CD4-positive, alpha-beta memory T cell (primary cell): ENCODE measurements at places on chromosomes 4 and X.

GRCh38 chrX:153970357-153971123 lies 1.1 kb downstream of the HCFC1 start:
- peaks cover 52% of the 10 kb centered on the region for H3K4me1 ChIP-seq
- no peaks in the 10 kb centered on the region for H3K27me3 ChIP-seq
- H3K4me3 ChIP-seq, result peak overlapping the region; percentile 36
- peak overlapping the region; percentile 99 for H3K27ac ChIP-seq
- H3K36me3 ChIP-seq, result no peaks in the 10 kb centered on the region

DNA sequence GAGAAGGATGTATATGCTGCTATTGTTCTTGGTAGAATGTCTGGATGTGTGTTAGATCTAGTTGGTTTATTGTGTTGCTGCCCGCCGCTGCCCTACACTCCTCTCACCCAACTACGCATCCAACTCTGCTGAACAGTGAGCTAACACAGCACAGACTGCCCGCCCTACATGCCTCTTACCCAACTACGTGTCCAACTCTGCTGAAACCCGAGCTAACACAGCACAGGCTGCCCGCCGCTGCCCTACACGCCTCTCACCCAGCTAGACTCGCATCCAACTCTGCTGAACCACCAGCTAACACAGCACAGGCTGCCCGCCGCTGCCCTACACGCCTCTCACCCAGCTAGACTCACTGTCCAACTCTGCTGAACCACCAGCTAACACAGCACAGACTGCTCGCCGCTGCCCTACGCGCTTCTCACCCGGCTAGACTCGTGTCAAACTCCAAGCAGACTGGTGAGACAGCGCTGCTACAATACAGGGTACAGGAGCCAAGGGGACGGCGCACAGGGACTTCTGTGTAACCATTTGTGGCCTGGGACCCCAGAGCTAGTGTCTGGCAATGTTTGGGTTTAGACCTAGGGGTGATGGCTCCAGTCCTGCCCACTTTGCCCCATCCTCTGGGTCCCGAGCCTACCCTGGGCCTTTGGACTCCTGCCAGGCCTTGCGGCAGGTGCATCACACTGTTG lies 11.6 kb upstream of the CTBP1 start:
- no peak for DNase-seq
- H3K27ac ChIP-seq, result no peak overlapping the region
- no peak overlapping the region for H3K4me3 ChIP-seq
- H3K4me1 ChIP-seq, result peaks cover 2% of the 10 kb centered on the region
- no peaks in the 10 kb centered on the region for H3K27me3 ChIP-seq

DNA sequence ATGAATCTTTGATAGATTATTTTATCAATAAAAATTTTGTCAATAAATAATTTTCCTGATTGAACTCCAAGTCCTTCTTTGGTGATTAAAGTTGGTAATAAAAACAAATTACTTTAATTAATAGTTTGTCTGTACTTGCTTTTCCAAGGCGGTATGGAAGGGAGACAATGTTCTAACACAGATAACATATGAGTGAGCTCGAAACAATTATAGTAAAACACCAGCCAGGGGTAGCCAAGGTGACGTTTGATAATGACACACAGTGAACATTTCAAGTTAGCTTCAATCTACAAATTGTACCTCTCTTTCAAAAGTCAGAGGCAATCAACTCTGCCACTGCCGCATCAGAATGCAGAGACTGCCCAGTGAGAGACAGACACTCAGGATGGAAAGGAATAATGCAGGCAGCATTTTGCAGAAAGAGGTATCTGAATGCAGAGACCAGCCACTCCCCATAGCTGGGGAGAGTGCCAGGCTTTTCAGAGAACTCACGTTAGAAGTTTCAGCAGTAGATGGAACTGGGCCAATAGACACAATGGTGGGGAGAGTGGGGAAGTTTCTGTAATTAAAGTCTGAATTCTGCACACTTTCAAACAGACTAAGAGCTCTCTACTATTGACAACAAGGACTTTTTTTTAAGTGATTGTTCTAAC lies 18.1 kb upstream of the ATOH1 start:
- no peak for DNase-seq
- H3K27ac ChIP-seq, result no peak overlapping the region
- no peaks in the 10 kb centered on the region for H3K4me1 ChIP-seq
- H3K36me3 ChIP-seq, result no peaks in the 10 kb centered on the region

- no peaks in the 10 kb centered on the region for H3K27me3 ChIP-seq
- DNase-seq, result no peak
- no peaks in the 10 kb centered on the region for H3K36me3 ChIP-seq
Measured at GRCh38 chrX:9352243-9352642, 112.6 kb upstream of the TBL1X start.

- no peaks in the 10 kb centered on the region for H3K4me1 ChIP-seq
- H3K4me3 ChIP-seq, result no peak overlapping the region
- no peaks in the 10 kb centered on the region for H3K27me3 ChIP-seq
- DNase-seq, result no peak
Measured at GRCh38 chrX:50726296-50726695, 87.7 kb downstream of the SHROOM4 start.

DNA sequence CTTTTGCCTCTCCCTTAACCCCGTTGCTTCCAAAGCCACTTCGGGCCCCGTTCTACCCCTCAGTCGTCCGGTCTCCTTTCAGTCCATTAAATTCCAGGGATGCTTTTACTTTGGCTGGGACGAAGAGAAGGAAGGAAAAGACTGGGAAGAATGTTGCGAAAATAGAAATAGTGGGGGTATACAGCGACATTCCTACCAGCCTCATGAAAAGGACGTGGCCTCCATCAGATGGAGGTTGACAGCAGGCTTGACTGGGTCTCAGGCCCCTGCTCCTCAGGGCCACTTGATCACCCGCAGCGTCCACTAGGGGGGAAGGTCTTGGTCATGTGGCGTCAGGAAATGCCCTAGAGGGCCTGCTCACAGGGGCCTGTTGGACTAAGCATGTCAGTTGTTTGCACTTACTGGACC lies 657 bp upstream of the ANKRD50 start:
- DNase-seq, result no peak
- peaks cover 4% of the 10 kb centered on the region for H3K27me3 ChIP-seq
- H3K36me3 ChIP-seq, result no peaks in the 10 kb centered on the region
- H3K4me3 ChIP-seq, result no peak overlapping the region
- H3K27ac ChIP-seq, result peak overlapping the region; percentile 15

GRCh38 chr4:11480683-11481082 lies 52.0 kb upstream of the HS3ST1 start:
- DNase-seq, result peak; percentile 10
- no peaks in the 10 kb centered on the region for H3K27me3 ChIP-seq
- no peaks in the 10 kb centered on the region for H3K36me3 ChIP-seq
- H3K27ac ChIP-seq, result no peak overlapping the region
- H3K4me1 ChIP-seq, result peaks cover 14% of the 10 kb centered on the region

DNA sequence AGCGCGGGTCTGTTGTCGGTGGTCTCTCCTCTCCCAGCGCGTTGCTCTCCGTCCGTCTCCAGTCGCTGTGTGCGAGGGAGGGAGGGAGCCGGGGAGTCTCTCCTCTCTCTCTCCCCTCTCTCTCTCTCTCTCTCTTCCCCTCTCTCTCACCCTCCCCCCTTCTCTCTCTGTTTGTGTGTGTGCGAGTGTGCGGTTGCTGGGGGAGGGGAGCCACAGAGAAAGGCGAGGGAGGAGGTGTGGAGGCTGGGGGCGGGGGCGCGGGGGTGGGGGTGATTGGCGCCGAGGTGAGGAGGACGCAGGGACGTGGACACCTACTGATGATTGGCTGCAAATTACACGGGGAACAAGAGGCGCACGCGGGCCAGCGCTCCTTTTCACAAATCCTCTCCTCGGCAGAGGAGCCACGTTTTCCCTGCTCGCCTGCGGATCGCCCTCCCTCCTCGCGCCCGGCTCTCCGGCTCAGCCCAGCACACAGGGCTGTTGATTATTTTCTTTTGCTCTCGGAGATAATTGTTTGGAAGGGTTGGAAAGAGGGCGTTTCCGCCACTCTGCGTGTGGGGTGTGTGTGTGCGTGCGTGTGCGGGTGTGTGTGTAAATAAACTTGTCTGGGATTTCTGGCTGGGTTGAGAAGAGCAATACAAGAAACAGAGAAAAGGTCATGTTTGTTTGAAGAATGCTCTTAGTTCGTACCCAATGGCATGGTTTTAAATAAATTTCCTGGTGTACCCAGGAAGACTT lies at the start of gene CXXC4:
Gene CXXC4 (minus strand): TSS at position 73 of the 738 bp plus-strand sequence. CDS start 3,092 bp downstream, outside the sequence.
- no peaks in the 10 kb centered on the region for H3K36me3 ChIP-seq
- peaks cover 24% of the 10 kb centered on the region for H3K4me1 ChIP-seq
- H3K27me3 ChIP-seq, result peaks cover 3% of the 10 kb centered on the region
- no peak within 1 kb of the TSS for H3K4me3 ChIP-seq
- H3K27ac ChIP-seq, result no peak within 1 kb of the TSS

DNA sequence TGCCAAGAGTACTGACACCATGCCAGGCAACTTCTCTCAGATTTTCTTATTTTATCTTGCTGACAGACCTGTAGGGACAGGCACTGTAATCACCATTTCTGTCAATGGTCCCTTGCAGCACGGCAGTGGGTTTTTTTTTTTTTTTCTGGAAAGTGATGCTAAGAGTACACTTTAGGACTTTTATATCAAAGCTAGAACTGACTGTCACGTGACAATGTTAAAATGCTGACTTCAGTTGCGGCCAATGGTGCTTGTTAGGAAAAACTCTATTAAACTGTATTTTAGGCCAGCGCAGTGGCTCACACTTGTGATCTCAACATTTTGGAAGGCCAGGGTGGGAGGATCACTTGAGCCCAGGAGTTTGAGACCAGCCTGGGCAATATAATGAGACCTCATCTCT lies 12.3 kb upstream of the SCOC start:
- DNase-seq, result no peak
- no peak overlapping the region for H3K27ac ChIP-seq
- no peaks in the 10 kb centered on the region for H3K27me3 ChIP-seq
- H3K4me1 ChIP-seq, result no peaks in the 10 kb centered on the region
- no peak overlapping the region for H3K4me3 ChIP-seq

GRCh38 chr4:31291238-31291637 lies 571.1 kb downstream of the PCDH7 start:
- no peak overlapping the region for H3K27ac ChIP-seq
- H3K4me3 ChIP-seq, result no peak overlapping the region
- DNase-seq, result no peak
- H3K4me1 ChIP-seq, result no peaks in the 10 kb centered on the region

- DNase-seq, result no peak
- H3K4me1 ChIP-seq, result no peaks in the 10 kb centered on the region
- H3K27ac ChIP-seq, result no peak overlapping the region
- H3K4me3 ChIP-seq, result no peak overlapping the region
- no peaks in the 10 kb centered on the region for H3K36me3 ChIP-seq
- no peaks in the 10 kb centered on the region for H3K27me3 ChIP-seq
Measured at GRCh38 chrX:46381630-46382029, 163.6 kb downstream of the ZNF674 start.
